ENCODE measurements at places on chromosomes 2 and 18.

- DNase-seq, result no peak
Observed at GRCh38 chr2:108449410-108450130, 564 bp downstream of the GCC2 start.

DNA sequence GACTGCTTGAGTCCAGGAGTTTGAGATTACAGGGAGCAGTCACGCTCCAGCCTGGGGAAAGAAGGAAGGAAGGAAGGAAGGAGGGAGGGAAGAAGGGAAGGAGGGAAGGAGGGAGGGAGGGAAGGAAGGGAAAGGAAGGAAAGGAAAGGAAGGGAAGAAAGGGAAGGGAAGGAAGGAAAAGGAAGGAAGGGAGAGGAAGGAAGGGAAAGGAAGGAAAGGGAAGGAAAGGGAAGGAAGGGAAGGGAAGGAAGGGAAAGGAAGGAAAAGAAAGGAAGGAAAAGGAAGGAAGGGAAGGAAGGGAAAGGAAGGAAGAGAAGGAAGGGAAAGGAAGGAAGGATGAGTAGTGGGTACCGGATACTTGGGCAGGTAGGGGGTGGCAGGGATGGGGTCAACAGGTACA is 32.3 kb downstream of the GPR155 start:
- no peak for DNase-seq

- no peak for DNase-seq
Observed at GRCh38 chr2:236555481-236555880, 14.1 kb upstream of the ACKR3 start.

DNA sequence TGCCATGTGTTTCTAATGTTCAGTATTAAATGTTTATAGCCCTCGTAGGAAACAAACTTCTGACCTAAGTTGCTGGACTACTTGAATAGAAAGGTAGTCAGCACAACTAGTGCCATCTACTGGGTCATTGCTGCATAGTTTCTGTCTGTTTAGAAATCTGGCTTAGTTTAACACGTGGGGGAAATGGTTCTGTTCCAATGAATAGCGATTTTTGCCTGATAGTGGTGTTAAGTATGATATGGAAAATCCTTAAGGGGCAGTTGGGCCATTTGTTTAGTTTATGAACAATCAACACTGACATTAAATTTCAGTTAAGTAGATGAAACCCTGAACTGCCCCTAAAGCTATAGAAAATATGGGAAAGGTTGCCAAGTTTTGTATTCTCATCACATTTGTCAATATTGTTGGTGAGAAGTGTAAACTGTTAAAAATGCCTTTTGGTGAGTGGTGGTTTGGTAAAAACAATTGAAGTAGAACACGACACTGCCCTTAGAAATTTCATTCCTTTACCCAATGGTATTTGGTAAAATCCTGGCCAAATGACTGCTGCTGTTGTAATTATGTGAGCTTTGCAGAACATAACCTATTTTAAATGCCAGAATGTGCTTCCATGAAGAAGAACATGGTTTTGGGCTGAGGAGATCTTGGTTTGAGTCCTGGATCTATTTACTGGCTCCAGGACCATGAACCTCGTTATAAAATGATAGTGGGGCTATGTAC is 13.2 kb downstream of the NABP1 start:
- DNase-seq, result no peak

DNA sequence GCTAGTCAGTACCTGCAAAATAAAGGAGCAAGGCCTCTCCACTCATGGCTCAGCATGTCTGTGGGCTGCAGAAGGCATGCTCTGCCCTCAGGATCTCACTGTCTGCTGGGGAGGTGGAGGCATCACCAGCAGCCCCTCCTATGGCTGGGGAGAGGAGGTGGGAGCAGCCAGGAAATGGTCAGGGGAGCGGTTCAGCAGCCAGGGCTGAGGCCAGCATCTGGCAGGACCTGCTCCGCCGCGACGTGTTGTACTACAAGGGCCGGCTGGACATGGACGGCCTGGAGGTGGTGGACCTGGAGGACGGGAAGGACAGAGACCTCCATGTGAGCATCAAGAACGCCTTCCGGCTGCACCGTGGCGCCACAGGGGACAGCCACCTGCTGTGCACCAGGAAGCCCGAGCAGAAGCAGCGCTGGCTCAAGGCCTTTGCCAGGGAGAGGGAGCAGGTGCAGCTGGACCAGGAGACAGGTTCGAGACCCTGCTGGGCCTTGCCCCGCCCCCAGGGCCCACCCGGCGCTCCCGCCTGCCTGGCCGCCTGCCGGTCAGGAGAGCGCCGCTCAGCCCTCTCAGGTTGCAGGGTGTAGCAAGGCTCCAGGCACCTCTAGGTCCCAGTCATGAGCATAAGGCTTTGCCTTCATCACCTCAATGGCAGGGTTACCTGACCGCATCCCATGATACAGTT is 49.0 kb downstream of the FAM168B start:
- no peak for DNase-seq

DNA sequence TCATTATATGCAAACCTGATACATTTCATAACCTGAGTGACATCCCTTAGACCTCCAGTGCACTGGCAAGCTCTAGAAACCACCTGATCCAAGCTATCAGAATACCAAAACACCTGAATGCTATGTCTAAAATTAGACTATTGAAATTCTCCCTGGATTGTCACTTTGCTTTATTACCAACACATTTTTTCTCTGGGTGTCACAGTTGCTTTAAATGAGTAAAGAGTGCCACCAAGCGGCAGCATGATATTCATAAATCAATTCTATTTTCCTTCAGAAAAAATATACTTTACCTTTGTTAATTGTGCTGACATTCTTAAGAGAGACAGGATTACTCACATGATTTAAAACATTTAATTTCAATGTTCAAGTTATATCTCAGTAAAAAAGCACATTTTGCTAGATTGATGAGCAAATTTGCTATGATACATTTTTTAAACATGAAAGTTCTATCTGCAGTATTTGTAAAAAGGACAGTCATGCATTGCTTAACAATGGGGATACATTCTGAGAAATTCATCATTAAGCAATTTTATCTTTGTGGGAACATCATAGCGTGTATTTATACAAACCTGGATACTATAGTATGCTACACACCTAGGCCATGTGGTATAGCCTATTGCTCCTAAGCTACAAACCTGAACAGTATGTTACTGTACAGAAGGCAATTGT is 338.4 kb upstream of the SLC39A10 start:
- no peak for DNase-seq

GRCh38 chr2:893311-893710 is 57.3 kb upstream of the SNTG2 start:
- DNase-seq, result no peak

GRCh38 chr2:207901829-207902228 is 123.5 kb downstream of the PLEKHM3 start:
- DNase-seq, result no peak
